Renal cortex interstitium (tissue), 15 donors: ENCODE measurements at places on chromosomes 7 and 10. TPM values are rescaled to one million over a fixed set of nuclear protein-coding genes. Genes with fewer than 3 reads are reported as not detected.

GRCh38 chr7:5553298-5553877, 129.8 kb upstream of the TNRC18 start:
- DNase-seq = no peak

DNA sequence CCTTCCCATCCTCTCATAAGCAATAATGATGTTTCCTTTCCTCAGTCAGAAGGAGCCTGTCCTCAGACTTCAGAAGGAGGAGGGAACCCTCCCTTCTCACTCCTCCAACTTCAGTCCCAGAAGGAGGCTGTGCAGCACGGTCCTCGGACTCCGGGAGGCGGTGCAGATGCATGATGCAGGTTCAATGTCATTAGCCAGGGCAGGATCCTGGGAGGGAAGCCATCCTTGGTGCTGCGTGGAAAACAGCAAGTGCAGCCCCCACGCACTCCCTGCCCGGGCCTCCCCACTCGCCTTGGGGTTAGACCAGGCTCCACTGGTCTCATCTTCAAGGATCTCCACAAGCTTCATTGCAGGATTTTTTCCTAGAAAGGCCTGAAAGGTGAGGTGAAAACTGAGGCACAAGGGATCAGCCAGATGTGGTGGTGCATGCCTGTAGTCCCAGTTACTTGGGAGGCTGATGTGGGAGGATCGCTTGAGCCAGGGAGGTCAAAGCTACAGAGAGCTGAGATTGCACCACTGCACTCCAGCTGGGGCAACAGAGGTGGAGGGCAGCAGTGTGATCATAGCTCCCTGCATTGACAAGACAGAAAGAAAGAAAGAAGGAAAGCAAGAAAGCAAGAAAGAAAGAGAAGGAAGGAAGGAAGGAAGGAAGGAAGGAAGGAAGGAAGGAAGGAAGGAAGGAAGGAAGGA, 62.0 kb downstream of the ASB13 start:
- no peak for DNase-seq

- peak; percentile 51 for DNase-seq
Observed at GRCh38 chr10:31602541-31603234, 283.7 kb downstream of the ZEB1 start.

Gene ZNF775
- polyA plus RNA-seq = 3.8 TPM

Gene NPC1L1
- 3.9 TPM for polyA plus RNA-seq

DNA sequence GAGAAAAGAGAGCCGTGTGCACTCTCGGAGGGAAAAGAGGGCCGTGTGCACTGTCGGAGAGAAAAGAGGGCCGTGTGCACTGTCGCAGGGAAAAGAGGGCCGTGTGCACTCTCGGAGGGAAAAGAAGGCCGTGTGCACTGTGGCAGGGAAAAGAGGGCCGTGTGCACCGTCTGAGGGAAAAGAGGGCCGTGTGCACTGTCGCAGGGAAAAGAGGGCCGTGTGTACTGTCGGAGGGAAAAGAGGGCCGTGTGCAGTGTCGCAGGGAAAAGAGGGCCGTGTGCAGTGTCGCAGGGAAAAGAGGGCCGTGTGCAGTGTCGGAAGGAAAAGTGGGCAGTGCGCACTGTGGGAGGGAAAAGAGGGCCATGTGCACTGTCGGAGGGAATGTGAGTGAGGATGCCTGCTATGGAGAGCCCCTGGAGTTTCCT, 188.7 kb downstream of the DNAJB6 start:
- DNase-seq = no peak

GRCh38 chr7:132076301-132077035, 499.8 kb downstream of the PLXNA4 start:
- no peak for DNase-seq

GRCh38 chr10:24468281-24468751, 255.4 kb downstream of the ARHGAP21 start:
- no peak for DNase-seq

- DNase-seq = no peak
Observed at GRCh38 chr7:24017519-24017918, 266.5 kb upstream of the NPY start.

DNA sequence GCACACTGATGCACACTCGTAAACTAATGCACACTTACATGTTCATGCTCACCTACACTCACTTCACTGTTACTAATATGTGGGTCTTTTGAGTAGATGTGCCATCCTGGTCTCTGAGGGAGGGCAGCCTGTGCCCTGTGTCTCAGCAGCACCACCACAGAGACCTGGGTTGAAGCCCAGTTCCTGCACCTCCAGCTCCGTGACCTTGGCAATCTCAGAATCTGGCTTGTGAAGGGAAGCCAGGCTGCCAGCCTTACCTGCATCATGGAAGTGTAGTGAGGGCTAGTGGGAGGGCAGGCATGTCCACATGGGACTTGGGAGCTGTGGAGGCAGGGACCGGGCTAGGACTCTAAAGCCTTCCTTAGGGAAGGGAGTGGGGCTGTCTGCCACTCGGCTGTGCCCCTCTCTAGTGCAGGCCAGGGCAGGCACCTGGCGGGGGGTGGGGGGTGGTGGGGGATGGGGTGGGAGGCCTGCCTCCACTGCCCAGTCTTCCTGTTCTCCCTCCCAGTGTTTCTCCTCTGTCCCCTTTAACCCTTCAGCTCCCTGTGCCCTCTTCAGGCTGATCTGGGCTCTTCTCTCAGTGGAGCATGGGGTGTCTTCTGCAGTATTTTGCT, 8.1 kb downstream of the ADCY1 start:
- DNase-seq = no peak

DNA sequence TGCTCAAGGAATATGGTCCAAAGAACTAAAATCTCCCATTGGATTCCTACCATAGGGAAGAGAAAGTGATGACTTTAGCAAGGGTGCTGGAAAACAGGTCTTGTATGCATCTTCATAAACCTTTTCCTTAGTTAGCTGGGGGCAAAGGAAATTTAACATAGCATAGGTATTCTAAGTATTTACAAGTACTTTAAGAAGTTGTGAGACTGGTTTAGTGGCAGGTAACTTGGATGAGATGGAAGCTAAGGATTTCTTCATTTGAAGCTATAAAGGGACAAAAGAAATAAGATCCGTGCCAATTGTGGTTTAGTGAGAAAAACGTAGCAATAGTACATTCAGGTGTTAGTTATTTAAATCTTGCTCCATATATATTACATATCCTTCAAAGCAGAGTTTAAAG, 183.4 kb upstream of the TCF7L2 start:
- DNase-seq = no peak

DNA sequence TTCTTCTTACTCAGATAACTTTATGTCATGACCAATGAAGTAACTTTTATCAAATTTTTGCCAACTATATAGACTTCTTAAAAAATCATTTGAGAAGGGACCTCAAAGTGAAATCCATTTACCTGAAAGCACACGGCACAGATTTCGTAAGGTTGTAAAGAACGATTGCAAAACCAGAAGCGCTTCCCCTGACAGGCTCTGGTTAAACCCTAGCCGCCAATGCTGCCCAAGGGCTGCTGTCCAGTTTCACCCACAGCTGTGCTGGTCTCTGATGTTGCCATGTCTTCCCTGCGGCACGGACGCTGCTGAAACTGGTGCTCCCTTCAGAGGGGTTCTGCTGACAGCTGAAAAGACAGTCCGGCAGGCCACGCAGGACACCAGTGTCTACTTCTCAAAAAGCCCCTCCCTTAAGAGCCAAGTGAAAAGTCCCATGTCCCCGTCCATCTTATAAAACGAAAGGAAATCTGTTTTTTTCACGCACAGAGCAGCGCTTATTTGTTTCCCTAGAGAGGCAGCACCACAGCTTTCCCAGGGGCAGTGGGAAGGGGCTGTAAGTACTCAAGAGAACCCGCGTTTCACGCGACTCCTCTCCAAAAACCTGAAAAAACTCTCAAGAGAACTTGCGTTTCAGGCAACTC, 32.5 kb downstream of the GNA12 start:
- DNase-seq = no peak

- no peak for DNase-seq
Observed at GRCh38 chr7:45718464-45719330, 144.5 kb downstream of the ADCY1 start.

DNA sequence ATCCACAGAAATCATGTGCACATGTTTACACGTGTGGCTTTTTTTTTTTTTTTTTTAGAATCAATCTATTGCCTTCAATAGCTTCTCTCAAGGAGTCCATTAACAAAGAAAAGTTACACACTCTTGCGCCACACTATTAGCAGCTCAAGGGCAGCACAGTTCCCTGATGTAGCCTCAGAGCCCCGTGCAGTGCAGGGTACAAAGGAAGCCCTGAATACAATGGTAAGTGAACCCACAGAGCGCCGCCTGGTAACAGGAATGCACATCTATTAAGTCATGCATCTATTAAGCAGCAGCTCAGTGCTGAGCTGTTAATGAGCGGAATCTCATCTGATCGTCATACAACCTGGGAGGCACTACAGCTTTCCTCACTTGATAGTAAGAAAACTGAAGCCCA, 113.7 kb upstream of the PDLIM1 start:
- DNase-seq = no peak

Gene WASHC2C
- 65.7 TPM for polyA plus RNA-seq

Gene PLAC9
- 16.4 TPM for polyA plus RNA-seq

GRCh38 chr10:72098836-72099599, 10.7 kb upstream of the SPOCK2 start:
- no peak for DNase-seq

DNA sequence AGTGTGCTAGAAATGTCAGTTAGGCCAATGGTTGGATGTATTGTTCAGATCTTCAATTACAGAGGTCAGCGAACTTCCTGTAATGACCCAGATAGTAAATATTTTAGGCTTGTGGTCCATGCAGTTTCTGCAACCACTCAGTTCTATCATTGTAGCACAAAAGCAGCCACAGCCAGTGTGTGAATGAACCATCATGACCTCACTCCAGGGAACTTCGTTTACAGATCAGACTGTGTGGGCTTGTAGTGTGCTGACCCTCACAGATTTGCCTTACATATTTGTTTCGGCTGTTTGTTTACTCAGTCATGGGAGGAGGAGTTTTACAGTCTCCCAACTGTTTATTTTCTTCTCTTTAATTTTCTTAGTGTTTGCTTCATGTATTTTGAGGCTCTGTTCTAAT, 55.4 kb downstream of the LANCL2 start:
- no peak for DNase-seq

GRCh38 chr7:158449942-158450341, 137.7 kb downstream of the PTPRN2 start:
- no peak for DNase-seq

Gene NEUROG3
- not detected for polyA plus RNA-seq

Gene IKZF1
- 1.8 TPM for polyA plus RNA-seq

DNA sequence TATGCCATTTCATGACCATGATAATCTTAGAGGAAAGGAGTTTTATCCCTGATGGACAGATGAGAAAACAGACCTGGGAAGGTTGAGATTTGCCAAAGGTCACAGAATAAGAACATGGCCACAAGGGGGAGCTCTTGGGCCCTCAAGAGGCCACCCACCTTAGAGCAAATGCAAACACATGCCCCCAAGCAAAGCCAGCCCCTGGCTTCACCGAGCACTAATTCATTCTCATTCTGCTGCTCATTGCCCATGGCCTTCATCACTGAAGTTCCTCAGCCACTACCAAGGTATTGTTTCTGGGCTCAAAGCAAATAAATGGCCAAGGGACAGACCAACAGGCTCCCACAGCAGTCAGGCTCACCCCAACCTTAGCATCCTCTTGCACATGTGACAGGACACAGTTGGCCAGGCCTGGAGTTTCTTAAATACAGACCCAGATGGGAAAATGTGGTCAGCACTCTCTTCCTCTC, 44.2 kb downstream of the PDLIM1 start:
- DNase-seq = peak; percentile 59

Gene PTN
- 186 TPM for polyA plus RNA-seq

DNA sequence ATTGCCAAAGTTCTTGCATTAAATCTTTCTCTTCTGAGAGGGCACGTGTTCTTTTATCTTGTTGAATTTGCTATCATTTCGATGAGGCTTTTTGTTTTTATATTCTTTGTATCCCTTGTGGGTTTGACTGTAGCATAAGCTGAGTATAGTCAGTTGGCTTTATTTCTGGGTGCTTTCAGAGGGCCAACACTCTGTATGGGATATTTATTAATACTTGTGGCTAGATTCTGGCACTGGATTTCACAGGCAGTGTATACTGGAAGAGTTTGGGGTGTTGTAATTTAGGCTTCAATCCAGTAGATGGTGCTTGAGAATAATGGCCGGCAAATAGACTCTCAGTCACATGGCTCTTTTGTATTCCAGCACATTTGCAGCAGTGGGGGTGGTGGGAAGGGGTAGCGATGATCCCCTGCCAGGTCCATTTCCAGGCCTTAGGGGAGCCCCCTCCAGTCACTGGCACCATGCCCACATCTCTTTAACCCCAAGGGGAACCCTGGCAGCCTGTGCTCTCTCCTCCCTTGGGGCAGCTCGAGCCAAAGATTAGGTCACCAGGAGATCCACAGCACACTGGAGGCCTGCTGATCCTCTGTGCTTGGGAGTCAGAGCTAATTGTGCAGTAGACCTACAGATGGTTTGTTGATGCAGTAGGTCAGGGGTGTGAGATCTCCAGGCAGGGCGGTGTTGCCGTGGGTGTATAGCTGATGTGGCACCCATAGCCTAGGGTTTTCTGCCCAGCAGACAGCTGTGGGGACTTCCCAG, 81.8 kb downstream of the PTPN20 start:
- no peak for DNase-seq

Gene SDK1
- 5.9 TPM for polyA plus RNA-seq

GRCh38 chr7:43876976-43877745, 7.8 kb upstream of the MRPS24 start:
- no peak for DNase-seq

DNA sequence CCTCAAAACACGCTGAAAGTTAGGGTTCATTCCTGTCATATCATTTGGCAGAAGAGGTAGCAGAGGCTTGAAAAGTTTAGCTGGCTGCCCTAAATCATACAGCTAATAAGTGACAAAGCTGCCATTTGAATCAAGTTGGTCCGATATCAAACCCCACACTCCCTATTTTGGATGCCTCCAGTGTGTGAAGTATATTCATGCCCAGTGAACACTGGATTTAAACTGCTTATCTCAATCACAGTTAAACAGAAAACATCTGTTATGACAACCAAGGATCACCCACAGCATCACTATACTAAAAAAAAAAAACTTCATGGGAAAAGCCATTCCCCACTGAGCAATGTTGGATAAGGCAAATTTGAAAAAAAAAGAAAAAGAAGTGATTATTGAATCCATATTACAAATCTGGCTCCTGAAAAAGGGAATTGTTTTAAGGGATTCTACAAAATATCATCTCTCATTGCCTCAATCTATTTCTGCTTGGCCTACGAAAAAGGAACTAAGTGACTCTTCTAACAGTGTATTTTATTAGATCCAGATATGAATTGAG, 48.3 kb downstream of the ABCB1 start:
- DNase-seq = no peak
